ENCODE measurements at places on chromosomes 6 and 20.

DNA sequence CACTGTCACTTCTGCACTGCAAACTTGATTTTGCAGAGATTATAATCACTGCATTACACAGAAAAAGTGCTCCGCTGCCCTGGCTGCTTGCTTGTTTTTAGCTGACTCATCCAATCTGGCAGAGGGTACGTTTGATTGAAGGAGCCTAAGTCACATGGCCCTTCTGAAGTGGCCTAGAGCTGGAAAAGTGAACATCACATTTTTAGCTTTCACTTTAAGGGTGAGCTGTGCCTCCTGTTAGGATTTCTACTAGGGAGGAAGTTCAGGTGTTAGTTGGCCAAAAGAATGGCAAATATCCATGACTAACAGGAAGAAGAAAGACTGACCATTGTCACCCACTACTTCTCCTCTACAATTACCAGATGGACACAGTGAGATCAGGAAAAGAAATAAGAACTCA, 889.1 kb upstream of the MAP3K7 start:
- DNase-seq: no peak

DNA sequence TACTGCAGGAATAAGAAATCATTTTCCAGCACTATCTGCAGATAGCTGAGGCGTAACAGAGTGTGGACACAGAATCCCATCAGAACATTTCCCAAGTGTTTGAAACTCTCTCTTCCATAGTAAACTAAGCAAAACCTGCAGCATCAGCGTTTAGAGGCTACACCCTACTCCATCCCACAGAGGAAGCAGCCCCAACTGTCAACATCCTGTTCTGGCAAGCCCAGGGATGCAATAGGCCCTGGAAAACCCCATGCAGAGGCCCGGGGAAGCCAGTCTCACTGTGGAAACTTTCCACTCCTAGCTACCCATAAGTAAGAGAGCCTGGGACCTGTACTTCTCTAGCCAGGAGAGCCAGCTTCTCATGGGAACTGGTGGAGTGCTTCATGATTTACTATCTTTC, 129.4 kb downstream of the LY86 start:
- no peak for DNase-seq

DNA sequence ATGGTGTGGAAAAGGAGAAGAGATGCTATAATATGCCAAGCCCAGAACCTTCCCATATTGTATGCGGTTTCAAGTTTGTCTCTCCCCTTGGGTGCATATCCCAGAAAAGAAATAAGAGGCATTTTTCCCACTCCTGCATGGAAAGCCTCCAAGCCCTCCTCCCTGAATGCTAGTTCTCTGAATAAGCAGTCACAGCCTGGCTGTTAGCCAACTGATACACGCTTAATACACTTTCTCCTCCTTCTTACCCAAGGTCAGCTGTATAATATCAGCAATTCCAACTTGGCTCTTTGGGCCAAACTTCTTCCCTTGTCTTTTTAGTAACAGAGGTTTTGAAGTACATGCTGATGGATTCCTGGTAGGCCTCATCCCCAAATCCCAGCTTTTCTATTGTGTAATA, 440.1 kb downstream of the EPHA7 start:
- no peak for DNase-seq

DNA sequence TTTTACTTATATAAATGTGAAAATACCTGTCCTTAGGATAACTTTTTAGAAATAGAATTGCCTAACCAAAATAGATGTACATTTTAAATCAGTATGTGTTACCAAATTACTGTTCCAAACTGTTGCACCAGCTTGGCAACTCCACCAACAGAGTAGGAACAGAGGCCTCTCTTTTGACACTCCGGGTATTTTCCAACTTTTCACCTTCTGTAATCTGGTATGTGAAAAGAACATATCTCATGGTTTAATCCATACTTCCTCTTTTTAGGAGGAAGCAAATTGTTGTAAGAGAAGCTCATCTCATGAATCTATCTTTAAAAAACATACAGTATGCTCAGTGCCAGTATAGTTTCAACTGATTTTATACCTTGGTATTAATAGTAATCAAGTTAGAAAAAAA, 24.9 kb downstream of the RNF144B start:
- peak; percentile 30 for DNase-seq

- DNase-seq: no peak
Measured at GRCh38 chr6:34865107-34865506, 22.7 kb downstream of the TAF11 start.
